ENCODE measurements at places on chromosomes 1 and 21.

GRCh38 chr1:109373126-109373525 lies 24.6 kb downstream of the SORT1 start:
- no peak for DNase-seq

DNA sequence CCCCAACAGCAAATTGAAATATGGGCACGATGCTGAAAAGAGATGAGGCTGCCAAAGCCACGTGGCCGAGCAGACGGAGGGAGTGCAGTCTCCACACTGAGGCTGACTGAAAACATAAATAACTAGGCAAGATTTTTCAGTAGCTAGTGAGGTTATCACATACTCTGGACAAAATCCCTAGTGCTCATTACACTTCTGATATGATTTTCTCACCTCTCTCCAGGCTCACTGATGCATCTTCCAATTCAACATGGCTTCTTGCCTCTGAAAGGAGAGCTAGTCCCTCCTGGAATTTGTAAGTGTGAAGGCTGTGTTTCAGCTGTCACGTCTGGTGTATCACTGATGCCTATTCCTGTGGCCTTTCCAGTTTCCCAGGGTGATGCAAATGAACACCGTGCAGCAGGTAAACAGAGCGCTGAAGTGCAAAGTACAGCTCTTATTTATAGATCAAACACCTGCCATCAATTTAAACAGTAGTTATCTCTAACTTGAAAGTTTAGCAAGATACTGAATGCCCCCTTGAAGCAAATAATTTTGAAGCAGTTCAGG lies 656.1 kb downstream of the KIF26B start:
- no peak for DNase-seq

GRCh38 chr1:69914976-69915765 lies 290.2 kb downstream of the LRRC40 start:
- DNase-seq, result peak; percentile 61

- peak; percentile 12 for DNase-seq
These were observed 70.5 kb downstream of the TTLL7 start for GRCh38 chr1:83928396-83928795.

DNA sequence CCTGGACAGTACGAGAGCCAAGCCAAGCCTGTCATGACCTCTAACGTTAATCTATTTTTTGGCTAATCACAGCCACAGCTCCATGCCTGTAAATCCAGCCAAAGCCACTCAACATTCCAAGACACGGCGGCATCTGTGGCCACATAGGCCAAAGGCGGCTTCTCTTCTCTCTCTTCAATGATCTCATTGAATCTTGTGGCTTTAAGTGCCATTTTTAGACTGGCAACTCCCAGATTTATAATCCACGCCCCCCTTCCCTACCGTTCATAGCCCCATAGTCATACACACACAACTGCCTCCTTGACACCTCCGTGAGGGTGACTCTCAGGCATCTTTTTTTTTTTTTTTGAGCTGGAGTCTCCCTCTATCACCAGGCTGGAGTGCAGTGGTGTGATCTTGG lies 5.7 kb upstream of the SELENON start:
- no peak for DNase-seq

DNA sequence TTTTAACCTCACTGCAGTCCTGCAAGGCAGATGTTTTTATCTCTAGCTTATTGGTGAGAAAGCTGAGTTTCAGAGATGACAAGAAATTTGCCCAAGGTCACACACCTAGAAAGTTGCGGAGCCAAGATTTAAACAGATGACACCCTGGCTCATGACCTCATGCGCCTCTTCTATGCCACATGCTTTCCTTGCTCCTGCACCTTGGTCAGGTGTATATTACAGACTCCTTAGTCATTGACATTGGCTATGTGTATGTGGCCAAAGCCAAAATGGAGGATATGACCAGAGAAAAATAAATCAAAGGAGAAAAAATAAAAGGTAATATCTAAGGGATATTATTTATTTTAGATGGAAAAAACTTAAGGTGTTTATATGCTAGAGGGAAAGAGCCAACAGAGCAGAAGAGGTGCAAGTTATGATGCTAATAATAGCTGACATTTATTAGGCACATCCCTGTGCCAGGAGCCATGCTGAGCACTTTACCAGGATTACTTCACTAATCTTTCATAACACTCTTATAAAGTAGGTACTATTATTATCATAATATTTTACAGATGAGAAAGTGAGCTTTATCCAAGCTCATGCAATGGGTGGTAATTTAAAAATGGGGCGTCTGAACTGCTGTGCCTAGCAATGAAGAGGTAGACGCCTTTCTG lies 13.8 kb upstream of the MYOC start:
- no peak for DNase-seq

DNA sequence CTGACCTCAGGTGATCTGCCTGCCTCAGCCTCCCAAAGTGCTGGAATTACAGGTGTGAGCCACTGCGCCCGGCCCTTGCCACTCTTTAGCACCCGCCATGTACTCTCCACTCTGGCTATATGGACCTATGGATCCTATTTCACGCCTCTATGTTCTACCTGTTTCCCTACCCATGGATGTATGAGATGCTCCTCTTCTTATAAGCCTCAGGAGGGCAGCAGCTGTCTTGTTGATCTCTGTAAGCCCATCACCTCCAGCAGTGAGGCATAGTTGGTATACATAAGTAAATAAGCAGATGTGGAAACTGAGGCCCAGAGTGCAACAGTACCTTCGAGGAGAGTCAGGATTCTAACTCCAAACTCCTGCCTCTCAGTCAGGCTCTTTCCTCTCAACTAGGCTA lies 24.7 kb upstream of the ARTN start:
- DNase-seq, result no peak

DNA sequence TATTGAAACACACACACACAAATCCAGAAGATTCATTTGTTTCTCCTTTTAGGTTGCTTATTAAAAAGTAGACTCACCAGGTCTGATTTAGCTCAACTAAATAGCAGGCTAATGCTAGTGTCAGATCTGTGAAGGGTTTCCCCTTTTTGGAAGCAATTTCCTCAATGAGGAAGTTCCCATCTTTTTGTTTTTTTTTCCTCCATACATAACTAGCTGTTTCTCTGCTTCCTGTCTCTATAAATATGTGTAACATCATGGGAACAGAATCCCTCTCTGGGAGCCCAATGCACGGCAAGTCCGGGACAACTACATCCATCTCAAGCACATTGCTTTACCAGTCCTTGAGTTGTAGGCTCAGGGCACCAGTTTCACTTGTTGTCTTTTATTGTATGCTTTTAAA lies 1421.1 kb downstream of the PLA2G4A start:
- DNase-seq, result no peak

GRCh38 chr21:35338281-35338680 lies 289.2 kb upstream of the RUNX1 start:
- no peak for DNase-seq

- no peak for DNase-seq
These were observed 1438.4 kb upstream of the B3GALT2 start for GRCh38 chr1:194624833-194625232.

DNA sequence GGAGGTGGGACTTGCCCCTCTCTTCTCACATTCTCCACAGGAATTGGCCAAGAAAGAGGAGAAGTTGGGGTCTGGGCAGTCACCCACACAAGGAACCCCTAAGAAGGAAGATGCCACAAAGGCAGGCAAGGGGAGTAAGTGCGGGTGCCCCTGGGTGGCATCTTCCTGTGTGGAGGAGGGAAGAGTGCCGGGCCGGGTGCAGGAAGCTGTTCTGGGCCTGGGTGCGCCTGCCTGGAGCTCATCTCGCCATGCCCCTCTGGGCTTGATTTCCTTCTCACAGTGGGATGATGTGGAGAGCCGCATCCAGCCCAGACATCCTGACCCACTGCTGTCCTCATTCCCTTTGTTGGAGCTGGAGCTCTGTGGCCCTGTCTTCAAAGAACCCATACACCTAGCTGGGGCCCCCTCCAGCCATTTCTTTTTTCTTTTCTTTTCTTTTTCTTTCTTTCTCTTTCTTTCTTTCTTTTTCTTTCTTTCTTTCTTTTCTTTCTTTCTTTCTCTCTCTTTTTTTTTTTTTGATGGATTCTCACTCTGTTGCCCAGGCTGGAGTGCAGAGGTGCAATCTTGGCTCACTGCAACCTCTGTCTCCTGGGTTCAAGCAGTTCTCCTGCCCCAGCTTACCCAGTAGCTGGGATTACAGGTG lies 9.3 kb downstream of the LRRC71 start:
- DNase-seq, result no peak

- DNase-seq, result no peak
These were observed 47.3 kb downstream of the KMO start for GRCh38 chr1:241579434-241579833.

DNA sequence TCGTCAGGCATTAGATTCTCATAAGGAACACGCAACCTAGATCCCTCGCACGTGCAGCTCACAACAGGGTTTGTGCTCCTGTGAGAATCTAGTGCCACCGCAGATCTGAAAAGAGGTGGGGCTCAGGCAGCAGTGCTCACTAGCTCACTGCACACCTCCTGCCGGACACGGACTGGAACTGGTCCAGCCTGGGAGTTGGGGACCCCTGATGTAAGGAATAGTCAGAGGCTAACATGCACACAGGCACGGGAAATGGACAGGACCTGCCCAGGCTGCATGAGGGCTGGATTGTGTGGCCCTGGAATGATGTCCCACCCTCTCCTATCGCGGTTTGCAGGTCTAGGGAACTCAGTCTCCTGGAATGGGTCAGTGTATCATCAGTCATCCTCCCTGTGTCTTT lies 23.2 kb upstream of the MX1 start:
- DNase-seq, result no peak

DNA sequence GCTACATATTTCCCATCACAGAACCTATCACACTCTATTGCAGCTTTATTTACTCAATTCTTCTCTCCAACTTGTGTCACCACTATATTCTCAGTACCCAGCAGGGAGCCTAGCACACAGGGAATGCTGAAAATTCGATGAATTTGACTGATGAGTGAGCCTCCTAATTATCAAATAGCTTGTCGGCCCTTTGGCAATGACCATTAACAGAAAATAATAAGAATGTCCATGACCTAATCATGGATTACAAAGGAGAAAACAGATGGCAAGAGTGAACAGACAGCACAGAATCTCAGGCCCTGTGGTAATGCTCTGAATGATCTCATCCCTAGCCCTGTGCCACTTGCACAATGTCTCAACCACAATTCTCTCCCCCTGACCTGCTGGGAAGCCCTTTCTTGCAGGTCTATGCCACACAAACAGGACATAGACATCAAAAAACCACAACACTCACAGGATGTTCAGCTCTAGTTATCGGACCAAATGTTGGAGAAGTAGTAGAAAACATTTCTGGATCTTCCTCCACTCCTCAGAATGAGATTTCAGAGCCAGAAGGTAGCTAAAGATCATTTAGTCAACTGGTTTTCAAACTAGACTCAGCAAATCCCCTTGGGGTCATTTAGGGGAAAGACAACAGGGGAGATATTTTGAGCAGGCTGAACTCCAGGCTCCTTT lies 68.4 kb downstream of the LUZP1 start:
- DNase-seq, result peak; percentile 97

GRCh38 chr1:30801771-30802198 lies 44.2 kb upstream of the LAPTM5 start:
- peak; percentile 50 for DNase-seq

- DNase-seq, result peak; percentile 68
These were observed 167.6 kb upstream of the ADAMTS5 start for GRCh38 chr21:27134516-27134915.
